ENCODE measurements at places on chromosomes 4 and X.

DNA sequence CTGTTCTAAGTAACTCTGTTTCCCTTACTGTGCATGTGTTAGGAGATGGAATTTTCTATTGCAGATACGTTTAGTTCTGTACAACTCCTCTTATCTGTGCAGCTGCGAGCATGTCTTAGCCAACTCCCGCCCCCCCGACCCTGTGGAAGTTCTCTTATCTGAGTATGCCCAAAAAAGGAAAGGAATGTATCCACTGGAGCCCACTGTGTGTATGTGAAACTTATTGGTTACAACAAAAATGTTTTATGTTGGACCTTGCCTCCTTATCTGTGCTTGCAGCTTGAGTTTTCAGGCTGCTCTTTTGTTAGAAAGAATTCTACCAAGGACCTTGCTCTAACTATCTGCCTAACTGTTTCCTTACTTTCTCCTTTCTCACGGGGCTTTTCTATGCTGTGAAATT lies 24.2 kb upstream of the DCAF8L2 start:
- DNase-seq = no peak

DNA sequence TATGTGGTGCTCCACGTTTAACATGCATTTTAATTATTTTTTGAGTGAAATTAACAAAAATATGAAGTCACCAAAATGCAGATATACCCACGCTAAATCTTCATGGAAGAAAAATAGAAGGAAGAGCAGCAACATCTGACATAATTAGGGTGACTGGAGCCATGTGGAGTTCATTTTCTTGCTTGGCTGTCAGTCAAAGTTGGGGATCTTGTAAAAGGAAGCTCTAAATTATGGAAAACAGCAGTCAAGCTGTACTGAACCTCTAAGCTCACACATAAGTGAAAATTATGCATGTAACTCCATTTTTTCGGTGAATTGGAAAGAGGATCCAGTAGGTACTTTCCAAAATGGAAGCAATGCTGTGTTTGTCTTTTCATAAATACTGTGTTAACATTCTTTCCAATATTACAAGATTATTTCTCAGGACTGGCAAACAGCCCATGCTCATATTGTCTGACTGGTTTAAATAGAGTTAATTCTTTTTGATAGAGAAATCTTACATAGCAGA lies 9.7 kb upstream of the PDGFC start:
- no peak for DNase-seq

DNA sequence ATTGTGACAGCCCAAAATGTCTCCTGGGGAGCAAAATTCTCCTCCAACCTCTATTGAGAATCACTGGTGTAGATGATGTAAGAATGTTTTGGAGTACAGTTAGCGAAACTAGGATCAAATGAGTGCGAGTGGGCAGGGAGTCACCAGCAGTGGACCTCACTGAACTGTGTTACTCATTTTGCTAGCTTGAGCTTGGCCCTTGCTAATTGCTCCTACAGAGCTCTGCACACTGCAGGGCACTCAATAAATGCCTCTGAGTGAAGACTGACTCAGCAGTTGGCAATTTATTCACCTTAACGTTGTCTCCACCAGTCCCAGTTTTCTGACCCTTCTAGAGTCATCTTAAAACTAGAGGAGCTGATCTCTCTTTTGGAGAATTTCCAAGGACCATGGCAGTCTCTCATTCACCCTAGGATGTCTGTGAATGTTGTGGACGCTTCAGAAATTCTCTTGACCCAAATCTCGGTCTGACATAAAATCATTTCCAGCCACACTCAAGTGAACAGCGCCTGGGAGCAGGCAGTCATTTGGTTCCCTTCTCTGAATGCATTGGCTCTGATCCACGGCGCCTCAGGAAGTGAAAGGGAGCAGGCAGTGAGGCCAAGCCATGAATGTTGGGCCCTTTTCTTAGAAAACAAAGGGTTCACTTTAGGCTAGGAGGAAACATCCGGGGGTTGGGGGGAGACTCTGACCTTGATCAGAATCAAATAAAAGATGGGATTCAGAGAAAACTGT lies 148.1 kb downstream of the NWD2 start:
- peak; percentile 66 for DNase-seq

GRCh38 chrX:12467321-12467720 lies 323.9 kb upstream of the PRPS2 start:
- no peak for DNase-seq

DNA sequence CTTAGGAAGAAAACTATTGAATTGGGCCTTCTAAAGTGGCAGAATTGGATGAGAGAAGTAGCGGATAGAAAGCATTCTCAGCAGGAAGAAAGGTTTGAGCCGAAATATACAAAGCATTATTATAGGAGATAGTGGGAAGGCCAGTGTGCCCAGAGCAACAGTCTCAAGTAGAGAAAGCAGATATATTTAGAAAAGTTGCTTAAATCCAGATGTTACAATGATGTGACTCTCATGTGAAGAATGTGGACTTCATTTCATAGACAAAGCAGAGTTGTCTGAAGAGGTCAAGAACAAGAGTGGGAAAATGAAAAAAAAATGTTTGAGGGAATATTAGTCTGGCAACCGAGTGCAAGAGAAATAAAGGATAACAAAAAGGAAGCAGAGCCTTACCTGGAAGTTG lies 66.9 kb downstream of the SYNPO2 start:
- no peak for DNase-seq

DNA sequence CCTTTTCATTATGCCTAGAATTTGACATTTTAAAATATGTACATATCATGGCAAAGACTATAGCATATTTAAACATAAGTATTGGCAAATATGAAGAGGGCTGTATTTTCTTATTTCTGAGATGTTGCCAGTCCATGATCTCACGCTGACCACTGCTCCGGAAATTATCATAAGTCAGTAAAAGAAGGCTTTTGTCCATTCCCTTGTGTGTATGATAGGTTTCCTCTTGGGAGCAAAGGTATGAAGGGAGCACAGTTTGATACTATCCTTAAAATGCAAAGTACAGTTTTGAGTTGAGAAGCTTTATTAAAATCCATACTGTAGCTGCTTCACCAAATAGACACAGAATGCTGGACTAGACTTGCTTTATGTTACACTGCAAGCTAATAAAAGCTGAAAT lies 52.6 kb upstream of the AGA start:
- DNase-seq = no peak

- no peak for DNase-seq
These were observed 201.1 kb upstream of the BCOR start for GRCh38 chrX:40298572-40299479.

- no peak for DNase-seq
These were observed 3.5 kb downstream of the HUWE1 start for GRCh38 chrX:53682885-53683555.

DNA sequence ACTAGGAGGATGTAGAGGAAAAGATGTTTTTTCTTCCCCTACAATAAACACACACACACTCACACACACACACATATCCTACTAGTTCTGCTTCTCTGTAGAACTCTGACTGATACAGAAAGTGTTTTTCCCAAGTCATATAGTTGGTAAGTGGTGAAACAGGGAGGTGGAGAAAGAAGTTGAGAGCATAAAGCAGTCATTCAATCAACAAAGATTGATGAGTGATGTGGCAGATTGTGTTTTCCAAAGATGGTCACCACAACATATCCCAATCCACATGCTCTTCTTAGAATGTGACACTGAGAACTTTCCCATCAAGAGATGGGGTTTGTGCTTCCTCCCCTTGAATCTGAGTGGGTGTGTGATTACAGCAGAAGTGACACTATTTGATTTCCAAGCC lies 123.4 kb upstream of the ATP6AP2 start:
- no peak for DNase-seq

DNA sequence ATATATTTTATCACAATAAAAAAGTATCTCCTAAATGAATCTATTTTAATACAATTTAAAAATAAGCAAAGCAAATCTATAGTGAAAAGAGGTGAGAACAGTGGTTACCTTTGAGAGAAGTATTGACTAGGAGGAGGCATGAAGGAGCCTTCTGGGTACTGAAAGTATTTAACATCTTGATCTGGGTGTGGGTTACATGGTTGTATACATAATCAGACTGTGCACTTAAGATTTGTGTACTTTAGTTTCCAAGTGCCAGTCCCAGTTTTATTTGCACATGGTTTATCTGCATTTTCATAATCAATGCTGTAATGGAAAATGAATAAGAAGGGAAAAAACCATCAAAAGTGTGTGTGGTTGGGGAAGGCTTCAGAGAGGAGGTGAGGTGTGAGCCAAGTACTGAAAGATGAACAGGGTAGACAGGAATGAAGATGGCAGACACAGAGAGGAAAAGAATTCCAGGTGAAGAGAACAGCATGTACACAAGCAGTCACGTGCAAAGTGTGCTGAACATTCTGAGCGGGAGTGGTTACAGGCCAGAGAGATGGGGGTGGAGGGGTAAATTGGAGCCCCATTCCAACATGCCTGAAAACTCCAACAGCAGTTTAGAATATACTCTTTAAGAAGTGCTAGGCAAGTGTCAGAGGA lies 14.6 kb downstream of the MAP7D2 start:
- DNase-seq = no peak

DNA sequence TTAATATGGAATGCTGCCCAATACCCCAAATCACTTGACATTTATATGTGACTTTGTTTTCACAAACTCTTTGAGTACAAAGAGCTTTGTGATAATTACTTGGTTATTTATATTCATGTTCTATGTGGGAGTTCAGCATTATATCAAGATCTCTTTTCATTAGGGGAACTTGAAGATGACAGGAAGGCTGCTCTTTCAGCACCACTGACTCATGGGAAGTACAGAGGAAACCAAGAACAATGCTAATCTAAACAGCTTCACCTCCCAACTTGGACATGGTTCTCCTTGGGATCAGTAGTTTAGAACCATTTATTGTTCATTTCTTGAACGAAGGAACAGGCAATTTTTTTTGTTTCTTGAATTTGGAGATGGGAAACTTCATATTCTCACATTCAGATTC lies 184.0 kb upstream of the AFF2 start:
- no peak for DNase-seq

GRCh38 chr4:956531-957230 lies 16.7 kb downstream of the DGKQ start:
- DNase-seq = no peak

DNA sequence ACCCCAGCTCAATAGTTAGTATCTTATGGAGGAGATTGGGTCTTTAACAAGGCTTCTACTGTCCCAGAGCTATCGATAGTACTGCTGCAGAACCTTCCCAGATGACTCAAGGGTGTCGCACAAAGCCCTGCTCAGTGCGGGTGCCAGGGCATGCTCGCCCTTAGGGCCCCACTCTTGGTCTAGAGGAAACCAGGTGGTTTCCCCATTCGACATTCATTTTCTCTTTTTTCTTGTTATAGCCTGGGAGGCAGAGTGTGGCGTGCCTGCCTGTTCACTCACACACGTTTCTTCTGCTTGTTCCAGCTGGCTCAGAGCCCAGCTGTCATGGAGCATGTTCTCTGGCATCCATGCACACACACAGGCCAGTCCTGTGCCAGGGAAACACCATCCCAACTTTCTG lies 144.5 kb downstream of the SMIM20 start:
- DNase-seq = no peak

- no peak for DNase-seq
These were observed 50.5 kb upstream of the ADGRG2 start for GRCh38 chrX:19172741-19173140.

GRCh38 chr4:1294424-1294823 lies 4.7 kb downstream of the MAEA start:
- DNase-seq = no peak

DNA sequence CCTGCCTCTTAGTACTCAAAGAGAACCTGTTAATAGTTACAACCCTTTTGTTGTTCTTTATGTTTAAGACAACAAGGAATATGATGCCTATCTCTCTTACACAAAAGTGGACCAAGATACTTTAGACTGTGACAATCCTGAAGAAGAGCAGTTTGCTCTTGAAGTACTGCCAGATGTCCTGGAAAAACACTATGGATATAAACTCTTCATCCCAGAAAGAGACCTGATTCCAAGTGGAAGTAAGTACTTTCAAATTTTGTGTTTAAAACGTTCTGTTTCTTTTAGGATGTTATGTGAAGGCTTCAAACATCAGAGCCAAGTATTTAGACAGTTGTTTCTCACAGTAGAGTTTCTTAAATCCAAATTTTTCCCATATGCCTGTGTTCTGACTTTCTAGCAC lies 67.2 kb upstream of the NRK start:
- DNase-seq = no peak

- no peak for DNase-seq
These were observed 46.2 kb downstream of the SEPTIN11 start for GRCh38 chr4:76995776-76996175.

- DNase-seq = no peak
These were observed 501.0 kb downstream of the RPA4 start for GRCh38 chrX:97384685-97385084.

GRCh38 chr4:129136433-129136832 lies 40.5 kb downstream of the C4orf33 start:
- no peak for DNase-seq

DNA sequence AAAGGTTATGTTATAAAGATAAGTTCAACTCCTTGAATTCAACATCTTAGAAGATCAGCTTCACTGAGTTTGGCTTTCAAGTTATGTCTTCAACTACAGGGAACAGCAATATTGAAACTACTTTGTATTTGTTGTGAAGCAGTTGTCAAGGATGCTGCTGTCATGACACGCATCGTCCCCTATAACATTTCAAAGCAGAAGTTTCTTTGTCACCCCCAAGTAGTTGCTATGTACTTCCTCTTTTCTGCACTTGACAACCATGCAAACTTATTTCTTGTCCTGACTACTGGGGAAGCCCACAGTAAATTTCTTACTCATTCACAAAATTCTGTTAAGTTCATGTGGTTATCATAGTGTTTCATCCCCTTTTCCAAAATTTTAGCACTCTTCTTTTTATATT lies 14.3 kb downstream of the ANTXR2 start:
- DNase-seq = no peak

Data from Right ventricle myocardium inferior (tissue), 1 donor.